ENCODE measurements at places on chromosomes 6 and 20.

DNA sequence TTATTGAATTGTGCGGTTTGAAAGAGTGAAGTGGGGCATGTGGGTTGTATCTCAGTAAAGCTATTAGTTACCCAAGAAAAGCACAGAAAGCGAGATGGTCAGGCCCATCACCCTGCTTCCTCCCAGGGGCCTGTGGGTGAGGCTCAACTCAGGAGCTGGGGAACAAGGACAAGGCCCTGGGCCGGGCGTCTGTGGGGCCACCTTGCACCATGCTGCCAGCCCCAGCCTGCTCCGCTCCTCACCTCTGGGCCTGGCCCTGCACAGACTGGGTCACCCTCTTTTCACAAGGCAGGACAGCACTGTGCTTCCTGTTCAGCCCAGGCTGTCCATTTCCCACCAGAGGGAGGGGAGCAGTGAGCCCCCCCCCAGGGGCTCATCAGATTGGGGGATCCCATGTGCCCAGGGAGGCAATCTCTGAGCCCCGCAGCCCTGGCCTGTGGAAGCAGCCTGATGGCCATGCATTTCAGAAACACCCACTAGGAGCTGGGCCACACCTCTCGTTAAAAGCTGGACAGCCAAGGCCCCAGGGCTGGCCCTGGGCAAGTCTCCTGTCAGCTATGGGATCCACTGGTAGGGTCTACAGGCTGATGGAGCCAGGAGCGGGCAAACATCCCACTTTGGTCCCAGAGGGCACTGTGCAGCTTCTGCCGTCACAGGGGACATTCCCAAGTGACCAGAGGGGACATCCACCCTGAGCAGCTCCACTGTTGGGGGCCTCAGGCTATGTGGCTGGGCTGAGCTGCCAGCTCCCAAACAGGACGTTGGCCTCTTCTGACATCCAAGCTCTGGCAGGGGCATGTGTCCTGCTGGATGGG lies 55.9 kb downstream of the YTHDF1 start:
- no peak for DNase-seq

GRCh38 chr6:105676857-105677256 lies 274.0 kb upstream of the PREP start:
- DNase-seq, result no peak

- no peak for DNase-seq
Observed at GRCh38 chr6:32972353-32973143, 4.2 kb downstream of the BRD2 start.

DNA sequence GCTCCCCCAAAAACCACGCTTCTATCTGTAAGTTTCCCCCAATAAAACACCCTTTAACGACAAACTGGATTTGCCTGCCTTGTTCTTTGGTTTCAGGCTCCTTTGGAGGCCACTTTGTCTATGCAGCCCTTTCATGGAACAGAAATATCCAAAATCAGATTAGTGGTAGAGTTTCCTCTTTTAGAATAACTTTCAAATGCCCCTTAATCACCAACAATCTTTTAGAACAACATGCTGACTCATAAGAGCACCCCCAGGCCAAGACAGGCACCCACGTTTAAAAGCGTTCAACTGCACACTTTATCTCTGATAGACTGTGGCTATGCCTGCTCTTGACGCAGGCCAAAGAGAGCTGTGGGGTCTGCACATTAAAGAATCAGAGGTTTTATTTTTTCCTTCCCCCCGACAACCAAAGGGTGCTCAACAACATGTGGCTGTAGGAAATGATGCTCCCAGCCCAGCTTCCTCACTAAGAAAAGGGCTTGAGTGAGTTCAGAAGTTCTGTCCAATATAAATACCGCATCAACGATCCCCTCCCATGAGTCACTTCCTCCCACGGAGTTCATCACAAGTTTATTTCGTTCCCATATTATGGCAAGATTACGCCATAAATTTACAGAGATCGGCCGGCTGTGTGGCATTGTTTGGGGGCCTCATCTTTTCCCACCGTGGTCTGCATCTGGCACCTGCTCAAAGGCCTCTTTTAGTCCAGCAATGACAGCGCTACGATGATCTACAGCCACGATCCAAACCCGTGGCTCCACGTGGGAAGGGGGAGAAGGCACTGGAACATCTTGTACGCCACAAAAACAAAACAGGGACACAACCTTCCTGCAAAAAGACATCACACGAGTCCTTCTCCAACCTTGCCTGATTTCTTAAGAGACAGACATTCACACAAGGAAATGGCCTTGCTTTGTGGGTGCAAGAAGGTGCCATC lies 88.8 kb upstream of the NFATC2 start:
- DNase-seq, result no peak

- DNase-seq, result no peak
Observed at GRCh38 chr6:137197684-137198645, 21.2 kb downstream of the IFNGR1 start.

GRCh38 chr20:1301031-1301529 lies 27.9 kb downstream of the SDCBP2 start:
- no peak for DNase-seq

GRCh38 chr6:52675372-52675771 lies 4.5 kb downstream of the TMEM14A start:
- no peak for DNase-seq

- no peak for DNase-seq
Observed at GRCh38 chr6:35048031-35048613, 93.0 kb downstream of the TCP11 start.

DNA sequence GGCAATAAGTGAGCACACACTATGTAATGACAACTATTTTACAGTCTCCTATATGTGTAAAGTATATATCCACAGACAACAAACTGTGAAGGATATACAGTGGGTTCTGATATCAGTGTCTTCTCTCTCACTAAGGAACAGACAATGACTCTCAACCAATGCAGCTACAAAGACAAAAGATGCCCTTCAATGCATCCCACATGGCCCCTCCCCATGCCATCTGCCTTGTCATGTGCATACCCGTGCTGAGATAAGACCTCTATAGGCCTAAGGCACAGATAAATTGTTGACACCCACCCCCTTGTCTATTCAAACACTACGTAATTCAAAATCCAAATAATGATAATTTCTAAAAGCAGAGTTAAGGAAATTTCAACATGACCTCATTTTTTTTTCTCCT lies 1123.5 kb upstream of the MAP3K7 start:
- no peak for DNase-seq

- DNase-seq, result no peak
Observed at GRCh38 chr20:60054716-60055634, 96.8 kb downstream of the CDH26 start.

DNA sequence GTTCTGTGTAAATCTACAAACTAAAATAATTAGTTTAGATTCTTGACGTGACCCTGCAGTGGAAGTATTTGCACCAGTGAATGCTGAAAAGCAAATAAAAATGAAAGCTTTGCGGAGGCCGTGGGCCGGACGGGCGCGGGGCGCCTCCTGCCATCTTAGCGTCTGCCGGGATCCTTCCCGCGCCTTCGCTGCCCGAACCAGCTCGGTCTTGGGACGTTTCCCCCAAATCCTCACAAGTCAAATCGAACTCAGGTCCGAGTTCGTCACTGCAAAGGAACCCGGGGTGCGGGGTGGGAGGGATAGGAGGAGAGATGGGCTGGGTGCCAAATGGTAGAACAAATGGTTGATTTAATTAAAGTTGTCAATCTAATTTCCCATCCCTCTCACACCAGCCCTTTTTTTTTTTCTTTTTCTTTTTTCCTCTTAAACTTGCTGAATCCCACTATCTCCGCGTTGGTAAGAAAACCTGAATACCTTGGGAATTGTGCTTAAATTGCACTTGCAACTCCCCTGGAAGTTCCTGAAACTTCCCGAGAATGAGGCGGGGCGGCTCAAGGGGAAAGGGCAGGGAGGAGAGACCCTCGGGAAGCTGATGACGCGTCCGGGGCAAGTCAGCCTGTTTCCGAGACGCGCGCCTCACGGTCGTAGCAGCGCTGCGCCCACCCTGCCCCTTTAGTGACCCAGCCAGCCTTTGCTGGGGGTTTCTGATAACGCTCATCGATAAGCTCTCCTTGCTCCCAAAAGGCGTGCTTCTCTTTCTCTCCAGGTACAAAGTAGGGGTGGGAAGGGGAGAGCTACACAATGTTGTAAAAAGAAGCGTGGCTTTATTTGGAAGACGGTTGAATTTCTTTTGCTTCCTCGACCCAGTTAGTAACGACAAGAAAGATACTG lies 1.8 kb downstream of the GJA1 start:
- peak; percentile 56 for DNase-seq

DNA sequence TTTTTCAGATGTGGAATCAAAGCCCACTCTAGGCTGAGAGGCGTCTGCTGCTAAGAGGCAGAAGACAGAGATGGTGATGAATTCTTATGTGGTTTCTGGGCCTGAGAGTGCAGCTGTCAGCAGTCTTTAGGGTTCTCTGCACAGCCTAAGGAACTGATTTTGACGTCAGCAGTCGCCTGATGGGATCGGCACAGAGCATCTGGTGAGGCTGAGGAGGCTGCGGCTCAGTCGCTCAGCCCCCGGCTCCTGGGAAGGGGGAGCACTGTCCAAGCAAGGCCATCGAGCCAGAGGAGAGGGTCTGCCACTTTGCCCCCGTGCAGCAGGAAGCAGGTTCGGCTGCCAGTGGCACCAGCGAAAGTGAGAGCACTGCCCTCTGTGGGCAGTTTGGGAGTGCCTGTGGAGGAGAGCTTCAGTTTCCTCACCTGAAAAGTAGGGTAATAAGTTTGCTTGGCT lies 92.5 kb downstream of the TCP11 start:
- no peak for DNase-seq

- no peak for DNase-seq
Observed at GRCh38 chr6:4582506-4583417, 193.4 kb upstream of the CDYL start.

GRCh38 chr20:23528867-23529431 lies 38.0 kb downstream of the CST8 start:
- DNase-seq, result no peak

DNA sequence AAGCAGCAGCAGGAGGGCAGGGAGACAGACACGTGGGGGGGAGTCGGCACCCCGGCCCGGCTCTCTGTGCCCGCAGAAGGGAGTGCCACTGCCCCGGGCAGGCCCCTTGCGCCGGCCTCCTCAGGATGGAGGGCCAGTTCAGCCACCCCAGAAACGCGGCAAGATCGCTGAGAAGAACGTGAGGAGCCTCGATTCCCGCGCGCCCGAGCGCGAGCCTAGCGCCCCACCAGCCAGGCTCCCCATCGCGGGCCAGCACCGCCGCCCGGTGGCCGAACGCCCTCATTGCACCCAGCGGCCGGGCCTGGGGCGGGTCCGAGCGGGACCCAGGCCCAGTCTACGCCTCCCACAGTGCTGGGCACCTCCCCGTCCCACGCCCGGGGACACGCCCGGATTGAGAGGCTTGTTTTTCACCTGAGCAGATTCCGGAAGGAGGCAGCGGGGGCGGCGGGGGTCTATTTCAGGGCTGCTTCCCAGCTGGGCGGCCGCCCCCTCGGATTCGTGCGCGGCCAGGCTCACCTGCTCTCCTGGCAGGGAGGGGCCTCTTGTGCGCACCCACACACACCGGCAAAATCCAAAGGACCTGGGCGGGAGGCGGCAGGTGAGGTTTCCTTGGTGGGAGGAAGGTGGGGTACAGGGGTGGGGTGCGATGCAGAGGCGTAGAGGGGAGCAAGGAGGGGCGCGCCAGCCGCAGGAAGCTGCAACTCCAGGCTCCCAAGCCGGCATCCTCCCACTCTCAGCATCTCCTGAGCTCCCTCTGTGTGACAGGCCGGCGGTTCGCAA lies 9.0 kb upstream of the GRM4 start:
- peak; percentile 87 for DNase-seq

GRCh38 chr6:40419946-40420728 lies 167.0 kb downstream of the LRFN2 start:
- DNase-seq, result no peak

GRCh38 chr20:25247518-25247955 lies 348 bp upstream of the PYGB start:
- DNase-seq, result no peak

- DNase-seq, result no peak
Observed at GRCh38 chr20:24468401-24469115, 871 bp upstream of the SYNDIG1 start.

DNA sequence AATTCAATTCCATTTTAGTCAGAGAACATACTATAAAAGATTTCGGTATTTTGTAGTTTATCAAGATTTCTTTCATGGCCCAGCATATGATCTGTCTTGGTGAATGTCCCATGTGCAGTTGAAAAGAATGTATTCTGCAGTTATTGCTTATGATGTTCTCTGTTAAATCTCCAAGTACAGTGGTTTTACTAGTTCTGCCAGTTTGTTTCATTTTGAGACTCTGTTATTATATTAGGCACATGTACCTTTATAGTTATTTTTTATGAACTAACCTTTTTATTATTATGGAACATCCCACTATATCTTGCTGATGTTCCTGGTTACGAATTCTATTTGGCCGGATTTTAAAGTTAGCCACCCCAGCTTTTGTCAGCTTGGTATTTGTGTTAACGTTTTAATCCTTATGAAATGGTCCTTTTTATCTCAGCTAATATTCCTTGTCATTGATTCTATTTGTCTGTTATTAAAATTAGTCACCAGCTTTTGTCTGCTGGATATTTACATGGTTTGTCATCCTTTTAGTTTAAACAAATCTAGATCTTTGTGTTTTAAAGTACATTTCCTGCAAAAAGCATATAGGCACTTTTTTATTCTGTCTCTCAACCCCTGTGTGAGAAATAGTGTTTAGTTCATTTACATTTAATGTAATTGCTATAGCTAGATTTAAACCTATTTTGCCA lies 48.9 kb downstream of the VTA1 start:
- no peak for DNase-seq

- DNase-seq, result no peak
Observed at GRCh38 chr20:9454791-9455190, 59.6 kb upstream of the LAMP5 start.

DNA sequence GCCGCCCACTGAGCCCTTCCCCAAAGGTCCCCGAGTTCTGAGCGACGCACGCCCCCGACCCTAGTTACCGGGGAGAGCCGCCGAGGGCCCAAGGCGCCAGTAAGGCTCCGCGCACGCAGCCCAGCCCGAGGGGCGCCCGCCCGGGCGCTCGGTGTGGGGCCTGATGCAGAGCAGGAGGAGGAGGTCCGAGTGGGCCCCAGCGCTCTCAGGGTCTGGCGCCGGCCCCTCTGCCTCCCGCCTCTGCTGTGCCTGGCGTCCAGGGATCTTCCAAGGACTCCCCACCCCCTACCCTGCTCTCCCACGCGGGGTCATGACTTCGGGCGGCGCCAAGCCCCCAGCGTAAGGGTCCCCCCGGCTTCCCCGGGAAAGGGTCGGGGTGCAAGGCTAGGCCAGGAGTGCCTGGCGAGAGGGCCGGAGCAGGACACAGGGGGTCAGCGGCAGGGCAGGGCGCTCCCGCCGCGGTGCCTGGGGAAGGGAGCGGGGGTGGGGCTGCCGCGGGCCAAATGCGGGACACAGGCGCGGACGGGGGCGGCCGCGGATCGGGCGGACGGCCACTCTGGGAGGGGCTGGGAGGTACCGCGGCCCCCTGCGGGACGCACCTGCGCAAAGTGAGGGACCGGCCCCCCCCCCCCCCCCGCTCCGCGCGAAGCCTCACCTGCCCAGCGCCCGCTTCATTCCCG lies 637 bp downstream of the ABHD12 start:
- DNase-seq, result peak; percentile 33

- no peak for DNase-seq
Observed at GRCh38 chr6:127897484-127897883, 3.4 kb downstream of the THEMIS start.

DNA sequence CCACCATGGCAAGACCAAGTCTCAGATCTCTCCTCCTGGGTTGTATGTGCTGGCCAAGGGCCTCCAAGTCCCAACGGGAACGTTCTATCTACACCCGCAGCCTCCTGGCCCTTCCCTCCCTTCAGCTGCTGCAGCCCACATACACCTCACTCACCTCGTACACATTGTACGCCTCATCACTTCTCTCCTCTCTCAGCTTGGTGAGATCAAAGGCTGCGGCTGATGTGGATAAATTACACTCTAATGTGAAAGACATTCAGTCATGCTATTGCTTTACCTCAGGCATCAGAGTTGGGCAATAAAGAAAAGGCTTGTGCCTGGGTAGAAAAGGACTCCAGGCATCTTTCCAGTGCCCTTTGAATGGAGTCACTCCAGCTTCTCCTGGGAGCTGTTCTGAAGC lies 135.3 kb upstream of the FOXQ1 start:
- no peak for DNase-seq

All from HEK293T (cell line).